ENCODE measurements at places on chromosomes 12 and 14.

DNA sequence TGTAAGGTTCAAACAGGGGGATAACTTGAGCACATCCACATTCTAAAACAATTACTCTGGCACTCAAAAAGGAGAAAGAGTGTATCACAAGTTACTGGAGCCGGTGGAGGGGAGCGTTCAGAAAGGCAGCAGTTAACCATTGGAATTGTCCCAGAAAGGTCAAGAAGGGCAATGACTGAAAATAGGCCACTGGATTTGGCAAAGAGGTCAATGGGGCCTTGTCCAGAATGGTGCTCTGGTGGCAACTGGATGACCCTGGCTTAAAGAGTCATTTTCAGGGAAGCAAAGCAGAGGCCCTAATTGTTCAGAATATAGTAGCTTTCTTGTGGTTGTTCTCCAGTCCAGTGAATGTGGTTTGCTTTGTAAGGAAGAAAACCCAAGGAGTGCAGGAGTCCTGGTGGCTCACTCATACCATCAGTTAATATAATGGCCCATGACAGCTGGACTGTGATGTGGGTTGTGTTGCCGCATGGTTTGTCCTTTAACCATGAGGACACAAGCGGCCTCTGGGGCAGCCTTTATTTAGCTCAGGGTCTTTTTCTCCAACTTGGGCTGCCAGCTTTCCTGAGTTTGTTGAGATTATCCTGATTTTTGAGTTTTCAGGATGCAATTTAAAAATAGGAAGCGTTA is 142.8 kb upstream of the PELI2 start:
- ATAC-seq: no peak

GRCh38 chr12:59431266-59431665 is 164.6 kb upstream of the SLC16A7 start:
- ATAC-seq: peak; percentile 38

- ATAC-seq: peak; percentile 70
Measured at GRCh38 chr14:41663473-41663850, 56.8 kb downstream of the LRFN5 start.

DNA sequence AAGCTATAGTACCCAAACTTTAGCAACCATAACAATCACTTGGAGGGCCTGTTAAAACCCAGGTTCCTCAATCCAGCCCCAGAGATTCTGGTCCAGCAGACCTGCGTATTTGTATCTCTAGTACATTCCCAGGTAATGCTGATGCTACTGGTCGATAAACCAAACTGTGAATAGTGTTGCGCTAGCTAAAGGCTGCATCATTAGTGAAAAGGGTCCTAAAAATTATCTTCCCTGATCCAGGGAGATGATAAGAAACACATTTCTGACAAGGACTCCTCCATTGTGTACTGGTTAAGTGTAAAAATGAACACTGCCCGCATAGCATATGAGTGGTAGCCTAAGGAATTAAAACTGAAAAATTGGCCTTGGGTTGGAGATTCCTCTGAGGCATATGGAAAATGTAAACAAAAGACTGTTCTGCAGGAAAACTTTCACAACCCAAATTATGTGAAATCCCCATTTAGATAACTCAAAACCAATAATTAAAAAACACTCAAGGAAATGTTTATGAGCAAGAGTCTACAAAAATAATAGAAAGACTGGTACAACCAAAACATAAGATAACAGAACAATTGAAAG is 322.7 kb downstream of the CEP128 start:
- no peak for ATAC-seq

GRCh38 chr14:68543516-68543915 is 249.4 kb downstream of the ZFP36L1 start:
- no peak for ATAC-seq

GRCh38 chr12:31035226-31035625 is 38.4 kb upstream of the DDX11 start:
- ATAC-seq: no peak

GRCh38 chr14:31945074-31945613 is 132.0 kb upstream of the ARHGAP5 start:
- no peak for ATAC-seq

DNA sequence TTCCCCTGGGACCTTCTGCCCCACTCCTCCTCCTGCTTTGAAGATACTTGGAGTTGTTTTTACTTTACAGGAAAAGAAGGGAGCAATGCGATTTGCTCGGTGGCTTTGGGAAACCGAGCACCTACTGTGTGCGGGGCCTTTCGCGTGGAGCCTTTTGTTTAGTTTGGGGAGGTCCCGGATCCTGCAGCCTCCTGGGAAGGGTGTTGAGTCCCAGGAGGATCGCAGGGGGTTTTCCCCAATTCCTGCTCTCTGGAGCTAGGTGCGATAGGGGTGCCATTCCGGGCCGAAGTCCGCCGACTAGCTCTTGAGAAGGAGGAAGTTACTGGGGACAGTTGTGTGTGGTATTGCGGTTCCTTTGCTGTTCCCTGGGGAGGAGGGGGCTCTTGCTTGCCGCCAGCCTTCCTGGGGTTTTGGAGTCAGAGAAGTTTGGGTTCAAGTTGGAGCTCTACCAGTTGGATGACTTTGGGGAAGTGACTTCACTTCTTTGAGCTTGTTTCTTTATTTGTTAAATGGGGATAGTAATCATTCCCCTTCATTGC is 1.1 kb downstream of the BRI3BP start:
- ATAC-seq: no peak

DNA sequence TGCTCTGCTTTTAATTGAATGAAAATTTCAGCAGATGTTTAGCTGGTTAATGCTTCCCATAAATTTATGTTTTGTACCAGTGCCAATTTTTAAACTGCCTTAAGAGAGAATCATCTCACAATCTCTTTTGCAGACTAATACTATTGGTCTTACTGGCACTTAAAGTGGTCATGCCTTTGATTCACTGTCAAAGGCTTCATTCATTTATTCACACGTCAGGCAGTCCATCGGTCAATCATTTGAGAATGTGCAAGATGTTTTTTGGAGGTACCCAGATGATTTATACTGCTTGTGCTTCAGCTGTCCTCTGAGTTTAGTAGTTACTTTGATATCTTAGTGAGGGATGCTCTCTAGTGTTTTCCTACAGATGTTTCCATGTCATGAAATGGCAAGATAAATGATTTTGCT is 83.4 kb downstream of the NAV3 start:
- ATAC-seq: no peak

GRCh38 chr12:123115409-123116121 is 35.3 kb downstream of the PITPNM2 start:
- ATAC-seq: peak; percentile 81

GRCh38 chr12:118185602-118186397 is 49.9 kb downstream of the PEBP1 start:
- no peak for ATAC-seq

DNA sequence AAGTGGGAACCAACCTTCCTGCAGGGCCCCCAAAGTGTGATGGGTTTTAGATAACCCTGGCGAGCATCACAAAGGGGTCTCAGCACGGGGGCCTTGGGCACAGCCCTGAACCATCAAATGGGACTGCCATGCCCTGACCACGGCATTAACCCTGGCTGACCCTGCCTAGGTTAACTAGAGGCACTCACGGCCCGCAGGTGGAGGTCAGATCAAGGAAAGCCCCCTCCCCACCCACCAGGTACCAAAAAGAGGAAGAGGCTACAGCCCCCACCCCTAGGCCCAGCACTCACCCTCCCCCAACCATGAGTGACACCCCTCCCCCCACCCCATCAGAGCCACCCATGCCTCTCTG is 42.5 kb downstream of the CCNK start:
- no peak for ATAC-seq

GRCh38 chr14:51929910-51930682 is 59.2 kb upstream of the RTRAF start:
- ATAC-seq: peak; percentile 72

DNA sequence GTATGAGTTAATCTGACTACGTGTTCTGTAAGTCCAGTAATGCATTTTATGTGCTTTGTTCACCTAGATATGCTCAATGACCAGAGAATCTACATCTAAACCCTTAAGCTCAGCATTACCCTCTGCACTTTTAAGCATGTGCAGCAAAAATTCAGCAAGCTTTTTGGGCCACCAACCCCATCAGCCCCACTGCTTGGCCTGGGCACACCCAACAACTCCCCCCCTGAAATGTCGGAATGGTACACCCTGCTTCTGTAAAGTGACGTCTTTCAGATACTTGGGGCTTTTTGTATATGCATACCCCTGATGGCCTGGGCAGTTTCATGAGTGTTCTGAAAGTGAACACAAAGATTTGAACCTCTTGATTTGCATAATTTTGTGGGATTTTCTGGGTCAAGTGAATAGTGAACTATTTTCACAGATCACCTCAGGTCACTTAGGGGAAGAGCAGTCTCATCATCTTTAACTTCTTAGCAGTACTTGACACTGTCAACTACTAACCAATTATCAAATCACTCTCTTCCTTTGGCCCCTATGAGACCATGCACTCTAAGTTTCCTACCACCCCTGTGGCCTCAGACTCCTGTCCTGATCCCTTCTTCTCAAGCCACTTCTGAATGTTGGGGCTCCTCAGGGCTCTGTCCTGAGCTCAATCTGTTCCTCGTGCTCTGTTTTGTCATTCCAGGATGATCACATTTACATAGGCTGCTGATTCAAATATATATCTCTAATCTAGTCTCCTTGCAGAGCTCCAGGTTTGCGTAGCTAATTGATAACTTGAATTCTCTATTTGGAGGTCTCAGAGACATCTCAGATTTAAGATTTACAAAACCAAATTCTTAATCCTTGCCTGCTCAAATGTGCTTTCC is 36.3 kb upstream of the PPM1A start:
- ATAC-seq: no peak

DNA sequence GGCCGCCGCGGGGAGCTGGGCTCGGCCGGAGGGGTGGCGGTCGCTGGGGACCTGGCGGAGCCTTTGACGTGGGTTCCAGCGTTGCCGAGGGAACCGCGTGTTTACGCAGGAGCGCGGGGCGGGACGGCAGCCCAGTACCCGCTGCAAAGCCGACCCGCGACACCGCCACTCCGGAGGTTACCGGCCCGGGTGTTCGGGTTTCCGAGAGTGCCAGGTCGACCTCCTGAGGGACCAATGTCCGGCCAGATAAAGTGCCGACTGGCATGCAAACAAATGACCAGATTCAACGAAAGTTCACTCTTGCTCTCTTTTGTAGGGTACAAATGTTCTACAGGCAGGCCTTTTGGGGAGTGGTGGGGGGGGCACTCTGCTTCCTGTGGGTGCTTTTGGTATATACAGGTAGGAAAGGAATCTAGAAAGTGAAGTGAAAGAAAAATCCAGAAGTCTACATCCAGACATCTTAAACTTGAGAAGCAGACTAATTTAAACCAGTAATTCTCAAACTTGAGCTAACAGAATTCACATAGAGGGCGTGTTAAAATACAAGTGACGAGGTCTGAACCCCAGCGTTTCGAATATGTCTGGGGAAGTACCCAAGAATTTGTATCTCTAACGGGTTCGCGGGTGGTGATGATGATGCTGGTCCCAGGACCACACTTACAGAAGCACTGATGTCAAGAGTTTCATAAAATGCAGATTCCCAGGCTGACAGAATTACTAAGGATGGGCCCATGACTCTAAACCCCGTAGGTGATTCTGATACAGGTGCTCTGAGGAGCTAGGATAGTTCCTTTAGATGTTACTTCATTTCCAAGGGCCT is at the start of gene GPR135:
Gene GPR135, minus strand, starts transcription at position 65 of the 820 bp plus-strand sequence. CDS start 154 bp downstream, outside the sequence.
- ATAC-seq: no peak

DNA sequence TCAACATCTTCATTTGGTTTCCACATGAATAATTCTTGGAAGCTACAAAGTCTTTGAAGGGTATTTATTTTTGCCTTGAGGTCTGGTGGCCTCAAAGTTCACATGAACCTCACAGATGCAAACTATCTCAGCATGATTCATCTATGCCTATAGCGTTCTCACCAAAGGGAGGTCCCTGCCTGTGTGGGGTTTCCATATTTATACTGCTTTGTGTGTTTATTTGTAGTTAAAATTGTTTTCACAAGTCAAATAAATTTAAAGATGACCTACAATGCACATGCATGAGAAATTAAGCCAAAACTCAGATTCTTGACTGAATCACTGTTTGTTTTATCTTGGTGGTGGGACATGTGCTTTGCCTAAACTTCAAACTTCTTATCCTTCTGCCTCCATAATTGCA is 176.7 kb downstream of the PPM1H start:
- no peak for ATAC-seq

DNA sequence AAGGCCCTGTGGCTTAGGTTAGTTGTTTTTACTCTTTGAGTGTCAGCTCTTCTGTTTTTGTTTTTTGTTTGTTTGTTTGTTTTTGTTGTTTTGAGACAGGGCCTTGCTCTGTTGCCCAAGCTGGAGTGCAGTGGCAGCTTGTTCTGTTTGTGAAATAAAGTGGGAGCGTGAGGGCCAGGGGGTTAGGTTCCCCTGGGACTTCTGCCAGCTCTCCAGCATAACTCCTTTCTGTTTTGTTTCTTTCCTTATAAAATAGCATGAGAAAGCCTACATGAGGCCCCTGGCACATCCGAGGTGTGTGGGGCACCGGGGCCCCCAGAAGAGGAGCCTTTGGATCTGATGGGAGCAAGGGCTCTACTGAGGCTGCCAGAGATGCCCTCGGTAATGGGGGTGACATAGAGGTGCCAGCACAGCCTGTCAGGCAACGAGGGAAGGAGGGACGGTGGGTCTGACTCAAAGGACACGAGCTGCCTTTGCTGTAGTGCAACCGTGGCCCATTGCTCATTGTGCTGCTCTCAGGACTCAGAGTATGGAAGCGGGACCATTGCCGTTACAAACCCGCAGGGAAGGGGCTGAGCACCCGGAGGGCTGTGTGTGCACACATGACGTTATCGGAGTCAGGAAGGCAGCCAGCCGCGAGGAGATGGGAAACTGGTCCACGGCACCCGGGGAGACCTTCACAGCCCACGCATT is 9.1 kb upstream of the SERPINA11 start:
- no peak for ATAC-seq

- peak; percentile 69 for ATAC-seq
Measured at GRCh38 chr12:1705774-1706631, 15.1 kb downstream of the ADIPOR2 start.
